ENCODE measurements at places on chromosomes 7 and 10. TPM values are rescaled to one million over a fixed set of nuclear protein-coding genes. Genes with fewer than 3 reads are reported as not detected.

DNA sequence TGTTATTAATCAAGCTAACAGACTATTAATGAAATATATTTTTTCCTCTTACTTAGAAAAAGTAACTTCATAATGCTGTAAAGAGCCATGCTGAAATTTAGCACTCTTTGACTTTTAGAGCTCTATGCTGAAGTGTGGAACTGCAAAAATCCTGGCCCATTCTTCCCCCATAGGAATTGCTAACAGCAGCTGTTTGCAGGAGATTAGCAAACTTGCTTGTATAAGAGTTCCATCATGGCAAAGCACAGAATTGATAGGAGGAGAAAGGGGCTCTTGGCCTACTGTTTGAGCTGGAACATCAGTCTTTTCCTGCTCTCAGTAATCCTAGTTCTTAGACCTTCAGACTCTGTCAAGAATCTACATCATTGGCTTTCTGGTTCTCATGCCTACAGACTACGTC, 18.3 kb upstream of the GNAT3 start:
- DNase-seq, result no peak
- no peaks in the 10 kb centered on the region for H3K27me3 ChIP-seq
- H3K36me3 ChIP-seq, result no peaks in the 10 kb centered on the region
- no peak overlapping the region for H3K4me3 ChIP-seq

Gene OIT3
- not detected for total RNA-seq

DNA sequence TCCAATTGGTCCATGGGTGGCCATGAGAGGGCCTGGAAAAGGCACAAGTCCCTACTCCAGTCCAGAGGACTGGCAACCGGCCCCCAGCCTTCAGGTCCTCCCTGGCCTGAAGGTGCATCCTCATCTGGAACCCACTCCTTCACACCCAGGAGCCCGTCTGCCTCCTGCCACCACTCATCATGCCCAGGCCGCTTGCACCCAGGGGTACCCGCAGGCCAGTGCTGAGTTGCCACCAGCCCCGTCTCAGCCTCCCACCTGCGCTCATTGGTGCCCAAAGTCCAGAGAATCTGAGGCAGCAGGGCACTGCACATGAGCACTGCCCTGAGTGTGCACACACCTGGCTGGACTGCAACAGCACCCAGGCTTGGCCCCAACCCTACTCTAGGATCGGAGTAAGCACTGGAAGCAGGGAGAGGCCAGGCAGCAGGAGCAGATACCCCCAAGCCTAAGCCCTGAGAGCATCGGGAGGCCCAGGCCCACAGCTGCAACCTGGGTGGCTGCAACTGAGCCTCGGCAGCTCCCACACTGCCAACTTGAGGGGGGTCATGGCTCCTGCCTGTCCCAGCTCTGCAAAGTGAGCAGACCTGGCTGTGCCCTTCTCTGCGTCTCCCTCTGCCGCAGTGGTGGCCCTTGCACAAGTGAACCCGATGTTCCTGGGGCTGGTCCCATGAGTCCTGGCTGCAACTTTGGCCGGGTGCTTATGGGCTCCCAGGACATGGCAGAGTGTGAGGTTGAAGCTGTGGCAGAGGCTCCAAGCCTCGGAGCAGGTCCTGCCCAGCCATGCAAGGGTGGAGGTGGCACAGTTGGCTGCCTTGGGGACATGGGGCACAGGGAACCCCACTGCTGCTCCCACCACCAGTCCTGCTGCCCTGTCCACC, 44.3 kb downstream of the TCERG1L start:
- H3K4me1 ChIP-seq, result no peaks in the 10 kb centered on the region
- no peak overlapping the region for H3K27ac ChIP-seq
- DNase-seq, result no peak
- H3K36me3 ChIP-seq, result no peaks in the 10 kb centered on the region
- H3K27me3 ChIP-seq, result no peaks in the 10 kb centered on the region

GRCh38 chr10:13470270-13470669, 58.5 kb downstream of the BEND7 start:
- H3K4me1 ChIP-seq, result no peaks in the 10 kb centered on the region
- H3K27me3 ChIP-seq, result no peaks in the 10 kb centered on the region
- H3K27ac ChIP-seq, result no peak overlapping the region
- no peak overlapping the region for H3K4me3 ChIP-seq

DNA sequence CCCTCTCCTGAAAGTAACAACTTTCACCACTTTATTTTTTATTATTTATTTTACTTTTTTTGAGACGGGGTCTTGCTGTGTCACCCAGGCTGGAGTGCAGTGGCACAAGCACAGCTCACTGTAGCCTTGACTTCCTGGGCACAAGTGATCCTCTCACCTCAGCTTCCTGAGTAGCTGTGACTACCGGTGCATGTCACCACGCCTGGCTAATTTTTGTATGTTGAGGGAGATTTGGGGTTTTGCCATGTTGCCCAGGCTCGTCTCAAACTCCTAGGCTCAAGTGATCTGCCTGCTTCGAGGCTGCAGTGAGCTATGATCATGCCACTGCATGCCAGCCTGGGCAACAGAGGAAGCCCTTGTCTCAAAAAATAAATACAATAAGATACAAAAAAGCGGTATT, 14.9 kb upstream of the SLIT1 start:
- no peak overlapping the region for H3K4me3 ChIP-seq
- H3K4me1 ChIP-seq, result no peaks in the 10 kb centered on the region
- H3K27ac ChIP-seq, result no peak overlapping the region
- H3K27me3 ChIP-seq, result no peaks in the 10 kb centered on the region
- no peak for DNase-seq

DNA sequence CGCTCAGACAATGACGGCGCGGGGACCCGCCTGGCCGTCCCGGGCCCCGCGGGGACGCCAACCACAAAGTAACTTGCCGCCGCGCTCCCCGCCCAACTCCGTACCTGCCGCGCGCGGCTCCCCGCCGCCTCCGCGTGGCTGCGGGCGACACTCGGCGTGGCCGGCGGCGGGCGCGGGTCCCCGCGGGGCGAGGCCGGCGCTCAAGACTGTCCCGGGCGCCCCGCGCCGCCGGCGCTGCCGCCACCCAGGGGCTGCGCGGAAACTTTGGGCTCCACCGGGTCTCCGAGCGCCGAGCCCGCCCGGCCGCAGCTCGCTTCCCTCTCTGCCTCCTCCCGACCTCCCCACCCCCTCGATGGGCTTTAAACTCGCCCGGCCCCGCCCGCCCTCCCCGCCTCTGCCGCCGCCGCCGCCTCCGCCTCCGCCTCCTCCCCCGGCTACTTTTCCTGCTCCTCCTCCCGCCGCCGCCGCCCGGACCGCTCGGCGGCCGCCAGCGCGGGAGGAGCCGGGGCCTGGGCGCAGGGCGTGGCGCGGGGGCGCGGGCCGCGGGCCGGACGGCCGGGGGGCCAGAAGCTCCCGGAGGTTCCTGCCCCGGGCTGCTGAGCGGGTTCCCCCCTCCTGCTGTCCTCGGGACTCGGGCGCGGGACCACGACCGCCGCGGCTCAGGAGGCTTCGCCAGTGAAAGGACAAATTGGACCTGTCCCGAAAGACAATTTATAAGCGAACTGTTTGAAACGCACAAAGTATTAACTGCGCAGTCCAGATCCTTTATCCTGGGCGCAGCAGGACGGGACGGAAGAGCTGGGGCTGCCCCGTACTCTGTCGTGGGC, 10.6 kb upstream of the GRB10 start:
- H3K4me1 ChIP-seq, result peaks cover 5% of the 10 kb centered on the region
- no peaks in the 10 kb centered on the region for H3K27me3 ChIP-seq
- H3K36me3 ChIP-seq, result peaks cover 2% of the 10 kb centered on the region
- peak; percentile 81 for DNase-seq
- peak overlapping the region; percentile 47 for H3K4me3 ChIP-seq

- H3K4me3 ChIP-seq, result no peak overlapping the region
- no peaks in the 10 kb centered on the region for H3K36me3 ChIP-seq
- H3K27me3 ChIP-seq, result no peaks in the 10 kb centered on the region
- H3K4me1 ChIP-seq, result no peaks in the 10 kb centered on the region
Measured at GRCh38 chr10:78441694-78442093, 408.0 kb downstream of the RPS24 start.

DNA sequence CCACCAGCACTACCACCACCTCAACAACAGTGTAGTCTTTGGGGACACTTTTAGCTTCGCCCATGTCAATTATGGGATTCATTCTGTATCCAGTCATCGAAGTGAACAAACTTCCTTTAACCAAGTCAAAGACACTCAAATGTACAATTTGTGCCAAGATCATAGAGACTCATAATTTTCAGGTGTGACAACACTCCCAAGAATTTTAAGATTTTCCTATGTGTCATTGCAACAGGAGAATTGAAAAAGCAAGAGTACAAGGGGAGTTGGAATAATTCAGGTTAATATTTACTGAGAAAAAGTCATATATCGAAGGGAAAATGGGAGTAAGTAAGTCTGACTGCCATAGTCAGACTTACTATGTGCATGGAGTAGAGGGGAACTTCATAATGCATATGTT, 26.2 kb downstream of the PON1 start:
- DNase-seq, result no peak
- no peaks in the 10 kb centered on the region for H3K36me3 ChIP-seq
- no peak overlapping the region for H3K27ac ChIP-seq
- H3K4me1 ChIP-seq, result no peaks in the 10 kb centered on the region
- no peaks in the 10 kb centered on the region for H3K27me3 ChIP-seq
- H3K4me3 ChIP-seq, result no peak overlapping the region

GRCh38 chr10:13990392-13990805, 340.3 kb downstream of the FRMD4A start:
- no peaks in the 10 kb centered on the region for H3K36me3 ChIP-seq
- H3K4me1 ChIP-seq, result no peaks in the 10 kb centered on the region
- no peak overlapping the region for H3K27ac ChIP-seq
- H3K27me3 ChIP-seq, result no peaks in the 10 kb centered on the region
- DNase-seq, result no peak

Gene CH25H
- total RNA-seq, result not detected

Gene CACUL1
- total RNA-seq, result 42.7 TPM

DNA sequence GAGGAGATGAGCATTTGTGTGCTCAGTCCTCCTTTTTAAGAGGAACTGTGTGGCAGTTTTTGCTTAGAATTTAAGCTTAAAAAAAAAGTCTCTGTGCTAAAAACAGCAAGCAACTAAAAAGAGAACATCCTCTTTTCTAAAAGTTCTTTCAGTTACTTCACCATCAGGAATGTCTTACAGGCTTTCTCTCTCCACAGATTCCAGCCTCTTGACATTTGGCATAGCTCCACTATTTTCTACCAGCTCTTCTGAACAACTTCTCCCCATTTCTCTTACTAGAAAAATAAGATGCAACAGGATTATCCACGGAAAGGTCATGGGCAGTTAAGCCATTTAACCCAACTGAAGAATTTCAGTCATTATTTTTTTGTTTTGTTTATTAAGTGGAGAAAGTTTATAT, 13.2 kb downstream of the PCLO start:
- H3K36me3 ChIP-seq, result no peaks in the 10 kb centered on the region
- no peaks in the 10 kb centered on the region for H3K27me3 ChIP-seq
- no peak overlapping the region for H3K4me3 ChIP-seq
- no peak overlapping the region for H3K27ac ChIP-seq

- peak within 1 kb of the TSS; percentile 79 for H3K4me3 ChIP-seq
- H3K36me3 ChIP-seq, result no peaks in the 10 kb centered on the region
- H3K27ac ChIP-seq, result peak within 1 kb of the TSS; percentile 26
- DNase-seq, result peak; percentile 82
- H3K27me3 ChIP-seq, result no peaks in the 10 kb centered on the region
- peaks cover 20% of the 10 kb centered on the region for H3K4me1 ChIP-seq
Measured at GRCh38 chr10:110207011-110207804, at the start of gene MXI1. TSS of gene MXI1 (plus strand) at chr10:110207605. CDS start at chr10:110207809, 204 bp downstream.

- H3K36me3 ChIP-seq, result peaks cover 2% of the 10 kb centered on the region
- H3K4me3 ChIP-seq, result no peak overlapping the region
- H3K27me3 ChIP-seq, result no peaks in the 10 kb centered on the region
- DNase-seq, result no peak
- H3K4me1 ChIP-seq, result no peaks in the 10 kb centered on the region
Measured at GRCh38 chr10:63644418-63645142, 123.4 kb downstream of the REEP3 start.

Gene COBL
- total RNA-seq, result 63.6 TPM

DNA sequence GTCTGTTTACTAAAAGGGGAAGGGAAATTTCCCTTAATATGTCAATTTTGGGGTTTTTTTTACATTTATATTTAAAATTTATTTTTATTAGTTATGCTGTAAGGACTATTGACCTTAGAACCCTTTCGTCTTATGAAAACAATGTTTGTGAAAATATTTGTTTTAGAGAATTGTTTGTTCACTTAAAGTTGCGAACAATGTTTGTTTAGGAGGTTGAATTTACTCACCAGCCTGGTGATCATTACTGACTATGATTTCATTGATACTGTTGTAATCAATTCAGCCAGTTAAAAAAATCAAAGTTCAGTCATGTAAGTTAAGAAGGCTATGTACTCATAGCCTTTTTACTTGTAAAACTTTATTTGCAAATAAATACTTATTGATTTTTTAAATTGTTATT, 27.4 kb upstream of the TSPAN13 start:
- H3K27ac ChIP-seq, result no peak overlapping the region
- no peak overlapping the region for H3K4me3 ChIP-seq
- peaks cover 17% of the 10 kb centered on the region for H3K4me1 ChIP-seq
